Bronchial epithelial cell (primary cell): ENCODE measurements at places on chromosomes 4 and X.

GRCh38 chr4:21742326-21742725 is 206.2 kb downstream of the KCNIP4 start:
- no peak for DNase-seq

DNA sequence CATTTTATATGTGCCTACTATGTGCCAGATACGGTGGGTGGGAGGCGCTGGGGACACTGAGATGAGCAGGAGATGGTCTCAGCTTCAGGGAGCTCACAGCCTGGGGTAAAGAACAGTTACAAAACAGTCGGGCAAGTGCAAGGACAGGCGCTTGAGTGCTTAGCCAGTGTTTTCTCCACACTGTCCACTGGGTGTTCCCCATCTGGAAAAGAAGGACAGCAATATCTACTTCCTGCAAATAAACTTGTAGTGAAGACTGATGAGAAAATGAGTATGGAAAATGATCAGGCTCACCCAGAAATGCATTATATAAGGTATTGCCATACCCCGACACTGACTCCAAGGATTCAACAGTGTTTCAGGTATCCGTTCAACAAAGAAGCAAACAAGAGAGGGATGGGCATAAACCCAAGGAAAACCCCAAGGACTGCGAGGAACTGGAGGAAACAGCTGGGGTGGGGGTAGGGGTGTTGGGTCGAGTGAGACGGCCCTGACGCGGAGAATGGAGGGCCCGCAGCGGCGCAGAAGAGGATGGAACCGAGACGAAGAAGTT is 835 bp downstream of the TMEM185A start:
- DNase-seq = peak; percentile 29

DNA sequence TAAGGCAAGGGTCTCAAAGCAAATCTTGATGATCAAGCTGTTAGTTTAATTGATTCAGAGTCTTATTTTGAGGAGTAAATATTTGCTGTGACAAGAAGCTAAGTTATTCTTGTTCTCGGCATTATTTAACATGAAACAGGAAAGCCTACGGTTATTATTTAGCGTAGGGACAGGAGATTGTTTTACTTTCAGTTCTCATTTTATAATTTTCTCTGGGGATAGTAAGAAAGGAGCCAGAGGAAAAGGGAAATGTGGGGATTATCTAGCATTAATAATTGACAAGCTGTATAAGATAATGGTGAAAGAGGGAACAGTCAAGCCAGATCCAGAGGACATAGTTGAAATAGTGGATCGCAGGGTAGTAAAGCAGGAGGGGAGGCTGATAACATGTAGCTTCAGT is 39.7 kb upstream of the PARM1 start:
- DNase-seq = no peak

GRCh38 chrX:20066968-20067708 is 49.6 kb downstream of the MAP7D2 start:
- DNase-seq = peak; percentile 55

- peak; percentile 26 for DNase-seq
Measured at GRCh38 chr4:7811536-7812191, 128.0 kb downstream of the AFAP1 start.

GRCh38 chr4:71456841-71457240 is 118.0 kb downstream of the SLC4A4 start:
- DNase-seq = peak; percentile 97

DNA sequence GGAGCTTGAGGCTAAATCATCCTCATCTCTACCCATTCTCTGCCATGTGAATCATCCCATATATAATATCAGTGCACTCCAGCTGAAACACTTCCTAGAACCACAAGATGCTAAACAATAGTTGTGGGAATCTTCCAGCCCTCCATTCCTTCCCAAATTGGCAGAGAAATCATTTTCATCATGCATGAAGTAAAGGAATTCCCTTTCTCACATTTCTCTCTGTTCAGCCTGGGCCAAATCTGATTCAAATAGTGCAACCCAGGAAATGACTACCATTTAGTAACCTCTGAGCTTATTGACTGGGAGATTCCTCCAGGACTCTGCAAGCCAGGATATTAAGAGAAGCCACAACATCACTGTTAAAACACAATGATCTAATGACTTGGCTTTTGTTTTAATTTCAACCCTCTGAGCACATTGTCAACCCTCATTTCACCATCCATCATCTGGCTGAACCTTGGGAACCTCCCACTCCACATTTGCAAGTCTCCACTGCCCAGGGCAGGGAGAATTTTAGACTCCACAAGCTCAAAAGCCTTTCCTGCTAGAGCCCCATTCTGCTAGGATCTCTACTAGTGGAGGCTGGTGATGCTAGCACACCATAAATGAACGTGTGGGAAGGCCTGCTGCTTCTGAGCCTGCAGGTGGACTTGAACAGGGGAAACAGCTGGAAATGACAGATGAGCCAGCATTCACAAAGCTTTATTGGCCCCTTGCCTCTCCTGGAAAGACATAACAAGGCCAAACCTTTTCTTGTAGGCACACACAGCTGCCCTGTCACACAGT is 133.9 kb downstream of the TET2 start:
- peak; percentile 39 for DNase-seq

DNA sequence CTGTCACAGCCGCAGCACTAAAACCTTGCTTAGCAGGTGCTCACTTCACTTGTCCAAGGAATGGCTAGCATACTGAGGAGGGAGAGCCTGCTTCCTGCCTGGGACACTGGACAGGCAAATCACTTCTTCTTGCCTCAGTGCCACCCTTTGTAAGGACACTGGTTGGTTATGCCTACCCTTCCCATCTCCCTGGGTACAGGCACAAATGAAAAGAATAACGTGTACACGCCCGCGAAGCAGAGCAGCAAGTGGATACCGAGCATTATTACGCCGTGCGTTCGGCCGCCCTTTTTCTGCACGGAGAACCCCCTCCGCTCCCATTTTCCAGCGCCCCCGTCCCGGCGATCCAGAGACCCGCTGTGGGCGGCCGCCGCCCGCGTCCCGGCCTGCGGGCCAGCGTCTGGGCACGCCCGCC is 338 bp upstream of the KLHL2 start:
- DNase-seq = no peak

GRCh38 chr4:88452912-88453311 is 4.0 kb upstream of the HERC5 start:
- no peak for DNase-seq

DNA sequence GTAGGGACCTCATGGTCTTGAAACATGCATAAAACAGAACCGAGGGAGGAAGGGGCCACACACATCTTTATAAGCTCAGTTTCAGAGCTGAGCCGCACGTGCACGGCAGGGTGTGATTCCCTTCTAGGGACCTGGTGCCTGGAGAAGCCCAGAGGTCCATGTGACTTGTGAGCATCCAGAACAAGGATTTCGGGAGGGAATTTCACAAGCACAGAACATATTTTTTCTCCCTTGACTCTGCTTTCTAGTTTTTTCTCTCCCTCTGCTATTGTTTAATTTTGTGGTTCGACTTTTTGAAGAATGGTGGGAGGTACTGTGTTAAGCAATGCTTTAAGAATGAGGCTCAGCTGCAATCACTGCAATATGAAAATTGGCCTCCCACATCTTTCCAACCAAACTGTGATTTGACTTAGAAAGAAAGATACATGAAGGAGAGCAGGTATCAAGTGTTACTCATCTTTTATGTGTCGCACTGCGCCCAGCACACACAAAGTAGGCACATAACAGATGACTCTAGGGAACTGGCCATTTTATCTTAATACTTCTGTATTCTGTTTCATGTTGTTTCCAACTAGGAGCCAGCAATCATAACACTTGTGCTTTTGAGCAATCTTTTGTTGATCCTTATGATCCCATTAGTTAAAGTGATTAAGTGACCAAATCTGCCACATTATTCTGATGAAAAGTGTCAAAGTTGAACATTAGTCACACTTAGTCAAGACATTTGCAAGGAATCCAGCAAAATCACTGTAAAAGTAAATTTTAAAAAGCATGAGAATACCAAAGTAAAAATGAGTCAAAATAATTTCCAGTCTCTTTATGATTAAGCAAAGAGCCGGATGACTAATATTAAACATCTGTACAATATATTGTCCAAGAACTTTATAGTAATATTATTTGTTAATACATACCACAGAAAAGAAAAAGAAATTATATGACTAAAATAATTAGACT is 86.4 kb downstream of the SHISA3 start:
- DNase-seq = peak; percentile 58

- no peak for DNase-seq
Measured at GRCh38 chrX:10047133-10047532, 80.0 kb downstream of the CLDN34 start.

DNA sequence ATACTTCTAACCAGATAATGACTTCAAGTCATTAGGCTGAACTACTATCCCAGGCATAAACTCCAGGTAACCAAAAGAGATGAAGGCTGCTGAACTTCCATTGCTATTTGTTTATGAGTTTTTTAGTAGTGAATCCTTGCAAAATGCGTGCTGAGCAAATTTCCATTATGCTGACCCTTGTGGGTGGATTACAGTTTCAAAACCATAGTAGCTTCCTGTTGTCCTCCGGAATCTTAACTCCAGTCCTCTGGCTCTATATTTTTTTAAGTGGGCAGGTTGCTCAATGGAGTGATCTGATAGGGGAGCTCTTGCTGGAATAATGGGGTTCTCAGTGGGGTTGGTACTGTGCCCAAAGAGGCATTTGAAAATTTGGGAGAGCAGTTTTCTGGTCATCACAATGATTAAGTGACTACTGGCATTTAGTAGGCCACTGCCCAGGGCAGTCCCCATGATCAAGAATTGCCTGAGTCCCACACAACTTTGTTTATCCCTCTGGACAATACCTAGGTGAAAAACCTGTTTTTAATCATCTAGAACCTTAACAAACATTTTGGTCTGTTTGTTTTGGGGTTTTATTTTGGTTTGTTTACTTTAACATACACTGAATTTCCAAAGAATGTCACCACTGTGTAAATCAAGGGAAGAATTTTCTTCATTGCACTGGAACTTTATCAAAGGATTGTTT is 302.3 kb upstream of the GATB start:
- no peak for DNase-seq

GRCh38 chr4:149768477-149768876 is 47.2 kb downstream of the IQCM start:
- DNase-seq = no peak

DNA sequence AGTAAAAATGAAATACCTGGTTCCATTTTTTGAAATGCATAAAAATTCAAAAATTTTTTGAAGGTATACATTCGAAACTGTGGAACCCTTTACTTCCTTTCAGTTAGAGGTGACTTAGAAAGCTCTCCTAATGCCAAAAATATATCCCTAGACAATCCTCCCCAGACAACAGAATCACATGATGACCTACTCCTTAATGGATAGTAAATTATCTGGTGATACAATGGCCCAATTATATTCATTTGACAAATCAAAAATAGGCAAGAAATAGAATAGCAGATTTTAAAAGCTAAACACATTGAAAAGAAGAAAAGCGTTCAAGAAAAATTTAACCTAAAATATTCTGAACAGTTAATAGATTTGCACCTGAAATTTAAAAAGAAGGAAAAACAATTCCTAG is 3.5 kb upstream of the UGT2A2 start:
- no peak for DNase-seq

DNA sequence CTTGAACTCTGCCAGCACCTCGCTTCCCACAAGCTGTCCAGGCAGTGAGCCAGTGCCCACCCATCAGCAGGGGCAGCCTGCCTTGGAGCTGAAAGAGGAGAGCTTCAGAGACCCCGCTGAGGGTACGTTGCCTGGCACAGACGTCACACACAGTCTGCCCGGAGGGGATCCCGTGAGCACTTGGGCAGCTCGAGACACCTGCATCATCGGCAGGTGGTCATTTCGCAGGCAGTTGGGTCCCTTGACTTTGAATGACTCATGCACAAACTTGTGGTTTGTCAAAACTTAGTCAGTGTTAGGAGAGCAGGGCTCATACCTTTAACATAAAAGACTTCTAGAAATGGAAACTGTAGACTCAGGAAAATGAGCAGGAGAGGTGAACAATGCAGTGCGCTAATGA is 9.9 kb downstream of the TACC3 start:
- peak; percentile 86 for DNase-seq
